ENCODE measurements at places on chromosomes 3 and 15. TPM values are rescaled to one million over a fixed set of nuclear protein-coding genes. Genes with fewer than 3 reads are reported as not detected.

STRA6 gene
- 78.9 TPM for total RNA-seq

PRSS50 gene
- total RNA-seq: not detected

MAP6D1 gene
- total RNA-seq: 7.2 TPM

SPSB4 gene
- total RNA-seq: 0.15 TPM

SEMA4B gene
- 53.5 TPM for total RNA-seq

KCNMB2 gene
- not detected for total RNA-seq

LMAN1L gene
- total RNA-seq: not detected

VPS8 gene
- total RNA-seq: 8.9 TPM
